Tibial nerve (tissue), 4 donors: ENCODE measurements at places on chromosomes 1 and 21. TPM values are rescaled to one million over a fixed set of nuclear protein-coding genes. Genes with fewer than 3 reads are reported as not detected.

The SPRTN gene
- total RNA-seq, result 12.1 TPM

DNA sequence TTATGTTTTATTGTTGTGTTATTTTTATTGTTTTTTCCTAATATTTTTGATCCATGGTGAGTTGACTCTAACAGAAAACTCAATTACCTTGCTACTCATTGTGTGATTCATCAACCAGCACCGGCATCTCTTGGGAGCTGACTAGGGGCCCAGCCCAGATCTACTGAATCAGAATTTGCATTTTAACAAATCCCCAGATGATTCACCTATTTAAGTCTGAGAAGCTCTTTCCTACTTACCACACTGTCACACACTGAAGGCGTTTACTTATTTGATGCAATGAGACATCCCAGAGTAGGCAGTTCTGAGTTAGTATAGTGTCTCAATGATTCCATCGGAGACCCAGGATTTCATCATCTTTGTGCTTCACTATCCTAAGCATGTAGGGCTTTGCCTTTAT is 416.6 kb downstream of the RWDD3 start:
- H3K4me3 ChIP-seq, result no peak overlapping the region
- no peak overlapping the region for H3K27ac ChIP-seq
- H3K4me1 ChIP-seq, result no peaks in the 10 kb centered on the region
- no peak for DNase-seq
- H3K36me3 ChIP-seq, result no peaks in the 10 kb centered on the region

GRCh38 chr1:196059210-196059609 is 549.0 kb downstream of the KCNT2 start:
- no peak overlapping the region for H3K27ac ChIP-seq
- DNase-seq, result no peak
- no peak overlapping the region for H3K4me3 ChIP-seq
- H3K27me3 ChIP-seq, result no peaks in the 10 kb centered on the region

GRCh38 chr1:172457479-172458130 is 13.7 kb upstream of the PIGC start:
- DNase-seq, result no peak
- H3K27ac ChIP-seq, result no peak overlapping the region
- H3K4me1 ChIP-seq, result no peaks in the 10 kb centered on the region

- no peak overlapping the region for H3K27ac ChIP-seq
- DNase-seq, result no peak
- no peak overlapping the region for H3K4me3 ChIP-seq
- no peaks in the 10 kb centered on the region for H3K36me3 ChIP-seq
These were observed 6.0 kb downstream of the TARS2 start for GRCh38 chr1:150493175-150493574.

The C1QC gene
- total RNA-seq, result 209 TPM

The RXRG gene
- total RNA-seq, result 3.3 TPM

GRCh38 chr1:102776071-102776470 is 332.3 kb downstream of the COL11A1 start:
- no peak overlapping the region for H3K4me3 ChIP-seq
- no peaks in the 10 kb centered on the region for H3K36me3 ChIP-seq
- H3K4me1 ChIP-seq, result no peaks in the 10 kb centered on the region

DNA sequence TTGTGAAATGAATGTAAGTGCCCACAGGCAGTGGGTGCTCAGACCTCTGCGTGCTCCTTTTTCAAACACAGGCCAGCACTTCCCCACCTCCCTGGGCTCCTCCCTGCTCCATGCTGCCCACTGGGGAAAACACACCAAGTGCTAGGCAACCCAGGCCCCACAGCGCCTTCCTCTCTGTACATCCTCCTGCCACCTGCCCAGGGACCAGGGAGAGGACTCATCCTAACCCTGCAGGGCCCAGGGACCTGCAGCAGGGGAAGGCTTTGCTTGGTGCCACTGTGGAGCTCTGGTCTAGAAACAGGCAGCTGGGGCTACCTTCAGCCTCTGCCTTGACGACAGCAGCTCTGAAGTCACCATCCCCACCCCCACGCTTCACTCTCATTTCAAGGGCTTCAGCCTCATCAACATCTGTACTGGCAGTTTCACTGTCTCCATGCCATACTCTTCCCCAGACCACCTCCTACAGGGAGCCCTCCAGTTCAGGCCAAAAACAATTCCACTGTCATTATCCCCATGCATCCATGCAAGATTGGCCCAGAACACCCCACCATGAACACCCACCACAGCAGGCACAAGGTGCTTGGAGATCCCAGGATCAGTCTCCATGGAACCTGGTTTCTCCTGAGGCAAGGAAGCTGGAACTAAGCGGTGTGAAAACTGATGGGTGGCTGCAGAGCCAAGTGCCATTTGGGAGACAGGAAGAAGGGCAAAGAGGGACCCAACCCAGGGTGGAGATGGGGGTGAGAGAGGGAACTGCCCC is 1.1 kb downstream of the IGSF8 start:
- H3K4me3 ChIP-seq, result peak overlapping the region; percentile 67
- no peaks in the 10 kb centered on the region for H3K27me3 ChIP-seq
- H3K36me3 ChIP-seq, result peaks cover 31% of the 10 kb centered on the region
- peaks cover 78% of the 10 kb centered on the region for H3K4me1 ChIP-seq

The RPE65 gene
- total RNA-seq, result not detected

The C8B gene
- not detected for total RNA-seq

The NGF gene
- 20.4 TPM for total RNA-seq

DNA sequence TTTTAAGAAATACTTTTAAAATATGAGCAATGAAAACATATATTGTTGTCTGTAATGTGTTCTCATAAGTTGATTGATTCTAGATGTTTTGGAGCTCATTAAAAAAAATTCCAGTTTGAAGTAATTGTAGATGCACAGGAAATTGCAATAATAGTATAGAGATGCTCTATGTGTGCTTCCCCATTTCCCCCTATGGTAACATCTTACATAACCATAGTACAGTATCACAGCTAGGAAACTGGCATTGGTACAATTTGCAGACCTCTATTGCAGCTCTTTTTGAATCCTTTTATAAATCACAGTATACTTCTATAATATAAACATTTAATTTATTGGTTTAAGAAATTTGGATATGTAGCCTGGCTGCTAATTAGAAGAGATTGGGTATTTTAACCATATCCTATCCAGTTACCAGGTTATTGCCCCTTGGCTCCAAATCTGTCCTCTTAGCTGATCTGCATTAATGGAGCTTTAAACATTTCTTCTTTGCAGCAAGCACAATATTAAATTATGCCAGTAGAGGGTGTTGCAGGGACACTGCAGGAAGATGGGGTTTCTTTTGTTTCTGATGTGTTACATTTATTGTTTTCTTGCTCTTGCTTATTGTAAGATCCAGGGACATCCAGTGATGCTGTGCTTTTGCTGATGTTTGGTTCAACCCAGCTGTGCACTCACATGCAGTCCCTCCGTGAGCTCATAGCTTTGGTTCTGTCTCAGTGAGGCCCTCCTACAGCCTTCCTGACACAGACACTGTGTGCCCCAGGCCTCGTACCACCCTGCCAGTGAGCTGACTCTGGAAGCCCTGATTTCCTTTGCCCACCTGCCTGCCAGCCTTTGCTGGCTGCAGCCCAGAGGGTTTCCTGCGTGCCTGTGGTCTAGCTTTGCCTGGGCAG is 103.3 kb downstream of the RABGAP1L start:
- H3K27me3 ChIP-seq, result no peaks in the 10 kb centered on the region
- no peak overlapping the region for H3K4me3 ChIP-seq
- no peak for DNase-seq
- H3K27ac ChIP-seq, result no peak overlapping the region
- no peaks in the 10 kb centered on the region for H3K36me3 ChIP-seq
- H3K4me1 ChIP-seq, result no peaks in the 10 kb centered on the region

- H3K4me3 ChIP-seq, result no peak overlapping the region
- no peaks in the 10 kb centered on the region for H3K4me1 ChIP-seq
- H3K36me3 ChIP-seq, result peaks cover 11% of the 10 kb centered on the region
- H3K27ac ChIP-seq, result no peak overlapping the region
- H3K27me3 ChIP-seq, result no peaks in the 10 kb centered on the region
These were observed 214.7 kb downstream of the SDCCAG8 start for GRCh38 chr1:243470502-243470901.

DNA sequence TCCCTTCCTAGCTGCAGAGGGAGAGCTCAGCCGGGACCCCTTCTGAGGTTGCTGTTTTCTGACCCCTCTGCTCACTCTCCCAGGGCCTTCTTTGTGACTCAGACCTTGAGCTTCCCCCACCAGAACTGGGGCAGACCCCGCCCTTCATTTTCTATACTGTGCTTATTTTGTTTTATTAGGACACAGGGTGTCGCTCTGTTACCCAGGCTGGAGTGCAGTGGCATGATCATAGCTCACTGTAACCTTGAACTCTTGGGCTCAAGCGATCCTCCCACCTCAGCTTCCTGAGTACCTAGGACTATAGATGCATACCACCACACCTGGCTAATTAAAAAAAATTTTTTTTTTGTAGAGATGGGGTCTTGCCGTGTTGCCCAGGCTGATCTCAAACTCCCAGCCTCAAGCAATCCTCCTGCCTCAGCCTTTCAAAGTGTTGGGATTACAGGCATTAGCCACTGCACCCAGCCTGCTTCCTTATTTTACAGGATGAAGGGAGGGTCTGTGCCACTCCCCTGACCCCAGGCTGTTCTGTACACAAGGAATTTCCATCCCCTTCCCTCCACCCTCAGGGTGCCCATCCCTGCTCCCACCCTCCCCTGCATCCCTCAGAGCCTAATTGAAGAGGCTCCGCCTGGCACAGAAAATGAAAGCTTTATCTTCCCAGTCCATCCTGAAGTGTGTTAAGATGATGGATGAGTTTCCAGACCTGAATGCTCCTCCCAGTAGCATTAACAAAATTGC is 195.2 kb upstream of the POU3F1 start:
- no peaks in the 10 kb centered on the region for H3K36me3 ChIP-seq
- H3K27me3 ChIP-seq, result no peaks in the 10 kb centered on the region
- no peak for DNase-seq
- H3K4me1 ChIP-seq, result no peaks in the 10 kb centered on the region
- H3K27ac ChIP-seq, result no peak overlapping the region
- H3K4me3 ChIP-seq, result no peak overlapping the region

The RUNX3 gene
- total RNA-seq, result 1.0 TPM

DNA sequence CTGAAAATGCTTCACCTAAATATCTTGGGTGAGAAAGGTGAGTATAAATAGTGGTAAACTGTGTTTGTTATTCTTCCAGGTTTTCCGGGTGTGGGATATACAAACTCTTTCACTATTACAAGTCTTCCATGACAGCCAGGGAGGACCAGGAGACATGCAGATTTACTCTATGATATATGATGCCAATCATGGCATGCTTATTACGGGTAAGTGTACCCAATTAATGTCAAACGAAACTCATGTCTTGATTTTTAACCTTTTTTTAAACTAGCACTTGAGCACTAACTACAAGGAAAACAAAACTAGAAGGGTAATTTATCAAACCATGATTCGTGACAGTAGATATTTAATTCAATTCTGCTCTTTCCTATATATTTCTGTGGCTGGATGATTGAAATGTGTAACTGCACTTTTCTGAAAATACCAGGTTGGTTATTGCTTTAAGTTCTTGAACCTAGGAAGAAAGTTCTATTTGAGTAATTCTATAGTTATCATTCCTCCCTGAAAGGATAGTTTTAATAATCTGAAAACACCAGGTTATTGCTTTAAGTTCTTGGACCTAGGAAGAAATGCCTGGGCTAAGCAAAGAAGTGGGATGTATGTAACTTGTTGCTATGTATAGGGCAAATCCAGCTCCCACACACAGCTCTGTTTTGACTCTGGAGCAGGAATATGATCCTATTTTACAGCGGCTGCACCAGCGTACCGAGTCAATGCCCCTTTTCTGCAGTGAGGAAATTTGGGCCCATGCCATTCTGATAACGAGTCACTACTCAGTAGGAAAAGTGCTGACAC is 86.4 kb downstream of the WDR64 start:
- no peak overlapping the region for H3K4me3 ChIP-seq
- no peak for DNase-seq
- H3K27me3 ChIP-seq, result no peaks in the 10 kb centered on the region
